NCI-H1417 treated with DMSO at 0.1 percent for 48 hours (cell line): ENCODE measurements at places on chromosomes 4 and X.

GRCh38 chrX:28552882-28553829, 34.1 kb upstream of the IL1RAPL1 start:
- no peak for DNase-seq

DNA sequence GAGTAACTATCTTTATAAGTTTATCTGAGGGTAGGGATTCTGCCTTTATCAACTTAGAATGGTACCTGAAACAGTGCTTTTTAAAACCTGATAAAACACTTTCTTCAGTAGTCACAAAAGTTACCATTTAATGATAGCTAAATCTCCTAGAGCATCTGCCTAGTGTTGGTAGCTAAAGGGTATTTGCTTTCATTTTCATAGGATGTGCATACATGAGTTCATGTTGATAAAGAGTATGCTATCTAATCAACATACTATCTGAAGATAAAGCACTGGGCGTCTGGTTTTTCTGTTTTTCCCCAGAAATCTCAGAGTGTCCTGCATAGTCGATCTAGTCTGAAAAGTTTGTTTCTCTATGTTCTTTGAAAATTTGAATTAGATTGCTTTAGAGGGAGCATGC, 75.1 kb downstream of the ADGRL3 start:
- no peak for DNase-seq

DNA sequence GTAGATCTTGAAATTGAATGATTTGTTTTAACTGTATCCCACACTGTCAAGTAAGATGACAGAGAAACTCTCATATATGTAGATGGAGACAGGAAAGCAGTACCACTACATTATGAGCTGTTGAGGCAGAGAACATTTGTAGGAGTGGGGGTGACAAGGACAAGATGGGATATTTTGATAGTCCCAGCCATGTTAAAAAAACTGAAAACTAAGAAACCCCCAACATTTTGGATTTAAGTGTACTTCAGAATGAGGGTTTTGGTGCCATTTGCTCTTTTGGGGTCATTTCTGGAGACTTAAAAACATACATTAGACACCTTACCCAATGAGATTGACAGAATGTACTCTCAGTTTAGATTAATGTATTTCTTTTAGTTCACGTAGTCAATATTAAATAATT, 149.9 kb upstream of the SLC4A4 start:
- DNase-seq: no peak

DNA sequence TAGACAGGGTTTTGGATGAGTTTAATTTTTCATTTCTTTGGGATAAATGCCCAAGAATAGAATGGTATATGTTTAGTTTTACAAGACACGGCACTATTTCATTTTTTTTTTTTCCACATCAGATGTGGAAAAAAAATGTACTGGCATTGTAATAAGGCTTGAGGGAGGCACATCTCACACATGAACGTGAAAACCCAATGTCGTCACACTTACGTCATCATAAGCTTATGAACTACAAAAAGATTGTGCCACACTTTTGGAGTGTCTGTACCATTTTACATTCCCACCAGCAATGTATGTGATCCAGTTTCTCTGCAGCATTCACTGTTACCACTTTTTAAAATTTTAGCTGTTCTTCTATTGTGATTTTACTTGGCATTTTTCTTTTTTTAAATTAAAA, 74.2 kb downstream of the TAF1 start:
- no peak for DNase-seq

DNA sequence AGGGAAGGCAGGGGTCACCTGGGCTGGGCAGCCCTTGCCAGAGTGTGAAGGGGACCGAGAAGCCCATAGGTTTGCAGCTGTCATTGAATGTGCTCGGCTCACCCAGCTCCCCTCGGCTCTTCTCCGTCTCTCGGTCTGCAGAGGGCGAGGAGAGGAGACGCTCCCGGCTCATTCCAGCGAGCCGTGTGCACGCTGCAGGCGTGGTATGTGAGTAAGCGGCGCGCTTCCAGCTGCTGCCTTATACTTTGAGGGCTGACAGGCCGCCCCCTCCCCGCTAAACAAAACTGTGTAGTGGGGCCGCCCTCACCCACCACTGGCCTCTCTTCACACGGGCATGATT, 23.0 kb upstream of the BCORL1 start:
- DNase-seq: no peak

DNA sequence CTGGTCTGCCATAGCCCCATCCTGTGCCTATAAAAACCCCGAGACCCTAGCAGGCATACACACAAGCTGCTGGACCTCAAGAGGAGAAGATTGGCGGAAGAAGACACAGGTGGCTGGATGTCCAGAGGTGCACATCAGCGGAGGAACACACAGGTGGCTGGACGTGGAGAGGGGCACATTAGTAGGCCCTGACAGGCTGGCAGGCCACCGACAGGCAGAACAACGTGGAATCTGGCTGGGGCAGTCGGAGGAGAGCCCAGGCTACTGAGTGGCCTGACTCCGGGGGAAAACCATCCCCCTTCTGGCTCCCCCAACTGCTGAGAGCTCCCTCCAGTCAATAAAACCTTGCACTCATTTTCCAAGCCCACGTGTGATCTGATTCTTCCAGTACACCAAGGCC, 512.5 kb upstream of the AMOT start:
- no peak for DNase-seq

DNA sequence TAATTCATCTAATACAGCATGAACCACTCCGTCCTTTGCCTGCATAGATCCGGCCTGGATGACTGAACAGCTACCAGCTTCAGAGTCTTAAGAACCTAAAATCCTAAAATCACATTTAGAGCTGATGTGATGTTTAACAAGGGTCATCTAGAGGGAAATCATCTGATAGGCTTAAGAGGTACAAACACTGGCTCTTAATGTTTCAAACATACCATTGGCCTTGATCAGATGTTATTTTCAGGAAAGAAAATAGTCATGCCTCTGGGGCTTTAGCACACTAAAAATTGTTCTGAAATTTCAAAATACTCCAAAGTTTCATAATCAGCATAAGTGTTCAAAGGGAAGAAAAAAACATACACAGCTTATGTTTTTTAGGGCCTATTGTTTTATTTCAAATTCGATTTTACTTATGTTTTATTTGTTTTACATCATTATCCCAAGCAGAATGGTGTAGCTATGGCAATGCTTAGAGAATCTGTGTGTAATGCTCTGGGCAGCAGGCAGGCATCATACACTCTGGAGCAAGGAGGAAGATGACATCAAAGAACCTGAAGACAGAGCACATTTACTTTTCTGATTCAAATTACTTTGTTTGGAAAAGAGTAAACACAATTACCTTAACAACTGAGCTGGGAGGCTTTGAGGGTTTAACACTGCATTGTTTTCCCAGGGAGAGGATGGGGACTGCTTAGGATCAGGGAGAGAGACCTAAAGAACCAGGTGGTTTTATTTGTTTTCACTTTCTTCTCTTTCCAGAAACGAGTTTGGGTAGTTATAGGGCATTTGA, 25.3 kb upstream of the LEF1 start:
- no peak for DNase-seq

DNA sequence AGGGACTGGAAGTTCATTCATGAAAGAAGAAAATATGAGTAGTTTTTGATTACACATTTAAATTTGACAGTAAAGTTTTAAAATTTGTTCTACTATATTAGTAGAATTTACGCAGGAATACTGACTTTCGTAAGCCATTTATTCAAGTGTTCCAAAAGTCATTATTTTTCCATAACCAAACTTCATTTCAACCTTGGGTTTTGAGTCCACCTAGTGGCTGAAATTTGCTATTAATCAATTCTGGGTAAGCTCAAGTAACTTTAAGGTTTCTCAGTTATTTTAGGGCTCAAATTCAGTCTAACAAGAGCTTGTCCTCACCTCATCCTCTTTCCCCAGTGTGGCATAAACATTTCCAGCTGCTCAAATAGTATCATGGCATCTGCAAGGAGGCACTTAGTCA, 175.4 kb downstream of the SH3BGRL start:
- DNase-seq: no peak

DNA sequence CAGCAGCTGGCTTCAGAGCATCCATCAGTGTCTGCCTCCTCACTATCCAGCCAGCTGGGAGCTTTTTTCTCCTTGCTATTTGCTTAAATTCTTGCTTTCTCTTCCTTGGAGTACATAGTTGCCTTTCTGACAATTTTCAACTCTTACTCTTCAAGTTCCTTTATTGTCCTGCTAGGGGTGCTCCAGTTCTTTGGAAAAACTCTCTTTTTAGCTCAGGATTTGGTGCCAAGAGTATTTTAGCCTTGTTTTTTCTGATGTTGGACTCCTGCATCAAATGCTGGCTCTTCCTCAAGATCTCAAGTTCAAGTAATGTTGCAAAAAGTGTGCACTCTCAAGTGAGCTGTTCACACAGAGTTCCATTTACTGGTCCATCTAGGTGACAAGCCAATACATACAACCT, 126.4 kb downstream of the KDR start:
- DNase-seq: no peak

DNA sequence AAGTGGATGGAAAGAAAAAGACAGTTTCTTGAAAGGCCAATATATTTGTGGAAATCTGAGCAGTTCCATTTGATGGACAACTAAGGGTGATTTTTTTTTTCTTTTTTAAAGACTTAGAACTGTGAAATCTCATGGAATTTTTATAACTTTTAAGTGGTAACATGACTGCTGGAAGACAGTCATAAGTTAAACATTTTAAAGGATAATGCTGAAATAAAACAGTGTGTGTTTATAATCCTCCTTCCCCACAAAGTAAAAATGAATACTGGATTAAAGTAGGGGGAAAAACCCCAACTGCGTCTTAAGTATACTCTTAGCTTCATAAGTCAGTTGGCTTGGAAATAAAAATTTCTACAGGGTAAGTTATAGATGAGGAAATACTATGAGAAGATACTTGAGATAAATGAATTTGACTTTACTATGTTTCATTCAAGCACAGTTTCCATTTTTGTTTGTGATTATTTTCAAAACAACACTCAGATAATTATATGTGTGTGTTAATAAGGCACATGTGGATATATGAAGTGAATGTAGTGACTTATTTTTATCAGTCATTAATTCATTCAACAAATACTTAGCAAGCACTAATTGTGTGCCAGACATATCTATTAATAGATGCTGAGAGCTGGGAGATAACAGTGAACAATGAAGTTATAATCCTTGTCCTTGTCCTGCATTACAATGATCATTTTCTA, 129.2 kb upstream of the ETNPPL start:
- no peak for DNase-seq

DNA sequence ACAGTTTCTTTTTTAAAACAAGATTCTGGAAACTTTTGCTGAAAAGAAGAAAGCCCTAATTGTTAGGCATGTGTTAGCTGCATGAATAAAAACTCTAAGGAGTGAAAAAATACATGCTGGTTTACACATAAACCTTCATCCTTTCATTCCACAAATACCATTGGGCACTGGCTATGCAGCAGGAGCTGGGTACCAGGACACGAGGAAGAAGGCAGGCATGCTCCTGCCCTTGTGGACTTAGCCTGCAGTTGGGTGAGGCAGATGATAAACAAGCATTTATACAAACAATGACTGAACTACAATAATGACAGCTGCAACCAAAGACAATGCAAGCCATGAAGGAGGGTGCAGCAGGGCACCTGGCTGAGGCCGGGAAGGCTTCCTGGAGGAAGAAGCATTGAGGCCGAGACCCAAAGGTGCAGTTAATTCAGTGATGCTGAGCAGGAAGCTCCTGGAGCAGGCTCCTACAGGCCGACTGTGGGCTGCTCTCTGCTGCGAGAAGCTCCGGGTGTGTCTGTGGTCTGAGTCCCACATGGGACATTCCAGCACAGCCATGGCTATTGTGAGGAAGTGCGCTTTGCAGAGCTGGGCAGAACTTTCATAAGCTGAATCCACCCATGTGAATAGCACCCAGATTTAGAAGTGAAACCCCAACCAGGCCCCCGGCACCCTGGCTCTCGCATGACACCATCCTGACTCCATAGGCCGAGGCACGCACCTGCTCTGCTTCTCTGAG, 44.0 kb upstream of the MXD4 start:
- no peak for DNase-seq
